HT1080 (cell line): ENCODE measurements at places on chromosomes 1 and 21.

DNA sequence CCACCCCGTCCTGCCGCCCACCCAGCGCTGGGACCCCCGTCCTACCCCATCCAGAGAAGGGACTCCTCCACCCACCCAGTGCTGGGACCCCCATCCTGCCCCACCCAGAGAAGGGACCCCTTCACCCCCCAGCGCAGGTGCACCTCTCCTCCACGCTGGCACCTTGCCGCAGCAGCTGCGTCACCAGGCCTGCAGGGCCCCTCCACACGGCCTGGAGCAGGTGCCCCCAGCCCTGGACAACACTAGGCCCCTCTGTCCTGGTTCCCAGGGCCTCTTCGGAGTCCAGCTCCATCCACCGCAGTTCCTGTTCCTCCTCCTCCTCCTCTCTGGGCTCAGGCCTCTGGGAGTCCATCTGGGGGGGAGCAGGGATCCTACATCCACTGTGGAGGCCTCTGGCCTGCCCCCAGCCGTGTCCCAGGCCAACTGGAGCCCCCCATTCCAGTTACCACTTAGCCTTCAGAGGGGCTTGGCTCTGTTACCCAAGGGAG lies 378 bp downstream of the ANKRD65 start:
- DNase-seq = no peak

DNA sequence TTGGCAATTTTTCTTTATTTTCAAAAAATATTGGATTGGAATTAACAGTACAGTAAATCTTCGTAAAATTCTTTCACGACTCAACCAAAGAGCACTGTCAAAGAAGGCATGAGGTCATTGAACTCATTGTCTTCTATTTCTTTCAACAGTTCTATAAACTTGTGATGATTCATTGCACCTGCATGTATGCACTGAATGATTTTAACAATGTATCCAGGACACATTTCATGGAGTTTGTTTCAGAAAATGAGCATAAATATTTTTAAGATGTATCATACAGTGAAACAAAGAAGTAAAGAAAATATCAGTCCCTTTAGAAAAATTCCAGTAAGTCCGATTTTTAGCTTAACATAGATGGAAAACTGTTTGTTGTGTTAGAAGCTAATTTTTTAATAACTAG lies 33.6 kb upstream of the CD34 start:
- DNase-seq = peak; percentile 62

DNA sequence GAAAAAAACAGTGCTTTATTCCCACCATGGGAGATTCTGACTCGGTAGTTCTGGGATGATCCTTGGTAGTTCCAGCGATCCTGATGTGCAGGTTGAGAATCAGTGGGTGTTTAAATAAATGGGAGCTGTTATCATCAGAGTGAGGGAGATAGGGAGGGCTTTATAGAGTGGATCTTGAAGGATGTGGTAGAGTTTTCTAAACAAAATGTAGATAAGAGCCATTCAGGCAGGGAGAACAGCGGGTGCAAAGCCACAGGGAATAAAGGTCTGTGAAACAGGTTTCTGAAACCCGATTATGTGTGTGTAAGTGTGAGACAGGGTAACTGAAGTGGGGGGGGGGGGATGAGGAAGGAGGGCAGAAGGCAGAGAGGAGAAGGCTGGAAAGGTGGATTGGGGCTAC lies 75.8 kb upstream of the ADAR start:
- no peak for DNase-seq

GRCh38 chr1:66246351-66247269 lies 287.3 kb upstream of the SGIP1 start:
- no peak for DNase-seq

DNA sequence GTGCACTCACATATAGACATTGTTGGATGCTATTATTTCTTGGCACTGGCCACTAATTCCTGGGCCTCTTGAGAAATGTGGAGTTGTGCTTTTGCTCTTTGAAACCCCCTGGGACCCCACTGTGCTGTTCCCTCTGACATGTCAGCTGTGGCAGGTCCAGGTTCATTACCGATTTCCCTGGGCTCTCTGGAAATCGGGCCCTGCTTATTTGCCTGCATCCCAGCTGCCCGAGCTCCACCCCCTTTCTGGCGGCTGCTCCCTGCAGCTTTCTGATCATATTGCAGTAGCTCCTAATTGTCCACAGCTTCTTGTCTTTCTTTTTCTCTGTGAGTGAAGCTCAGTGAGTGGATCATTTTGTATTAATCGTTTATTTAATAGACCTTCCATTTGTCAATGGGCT lies 183.7 kb upstream of the FAM78B start:
- DNase-seq = no peak

- DNase-seq = no peak
Observed at GRCh38 chr1:181603735-181604410, 120.6 kb downstream of the CACNA1E start.

GRCh38 chr1:39540504-39541031 lies 36.0 kb downstream of the PABPC4 start:
- no peak for DNase-seq

- peak; percentile 75 for DNase-seq
Observed at GRCh38 chr1:183590244-183591191, at the start of gene NCF2. Gene NCF2, minus strand, starts transcription at chr1:183590459. Its CDS starts 130 bp downstream, at chr1:183590329.

DNA sequence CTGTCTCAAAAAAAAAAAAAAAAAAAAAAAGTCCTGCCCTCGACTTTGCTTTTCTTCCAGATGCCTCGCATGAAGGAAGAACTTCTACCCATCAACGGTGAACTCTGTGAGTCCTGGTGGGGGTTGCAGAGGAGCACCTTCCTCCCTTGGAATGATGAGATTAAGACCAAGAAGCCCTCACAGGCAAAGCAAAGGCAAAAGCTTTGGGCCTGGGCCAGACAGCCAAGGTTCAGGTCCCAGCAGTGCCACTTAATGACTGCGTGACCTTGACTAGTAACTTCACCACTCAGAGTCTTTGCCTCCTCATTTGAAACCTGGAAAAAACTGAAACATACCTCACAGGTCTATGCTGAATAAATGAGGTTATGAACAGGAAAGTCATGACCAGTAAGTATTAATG lies 55.5 kb downstream of the ZSCAN20 start:
- no peak for DNase-seq

DNA sequence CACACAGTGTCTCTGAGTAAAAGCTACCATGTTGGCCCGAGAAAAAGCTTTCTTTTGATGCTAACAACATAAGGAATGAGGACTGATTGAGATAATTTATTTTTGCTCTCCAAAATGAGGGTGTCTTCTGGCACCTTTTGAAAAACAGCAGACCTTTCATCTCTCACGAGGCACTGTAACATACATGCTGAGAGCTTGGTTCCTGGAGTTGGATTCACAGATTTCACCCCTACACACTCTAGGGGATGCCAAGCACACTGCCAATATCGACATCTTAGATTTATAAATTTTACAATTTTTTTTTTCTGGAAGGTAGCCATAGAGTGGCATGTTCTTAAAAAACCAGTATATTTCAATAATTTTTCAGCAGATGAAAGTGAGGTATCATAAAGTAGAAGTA lies 408.3 kb downstream of the DSCAM start:
- no peak for DNase-seq

DNA sequence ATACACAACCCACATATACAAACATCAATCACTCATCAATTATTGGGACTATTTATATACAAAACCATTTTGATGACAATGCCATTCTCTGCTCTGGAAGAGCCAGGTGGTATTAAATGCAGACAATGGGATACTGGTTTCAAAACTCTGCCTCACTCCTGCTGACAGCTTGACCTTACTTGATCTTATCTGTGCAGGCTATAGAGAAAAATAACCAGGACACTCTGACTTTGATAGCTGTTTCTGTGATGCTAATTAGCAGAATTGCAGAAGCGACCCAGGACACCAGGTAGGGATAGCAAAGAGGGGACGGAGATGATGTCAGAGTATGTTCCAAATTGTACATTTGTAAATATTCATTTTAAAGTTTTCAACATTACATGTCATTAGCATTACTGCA lies 89.5 kb downstream of the OLFM3 start:
- DNase-seq = no peak

DNA sequence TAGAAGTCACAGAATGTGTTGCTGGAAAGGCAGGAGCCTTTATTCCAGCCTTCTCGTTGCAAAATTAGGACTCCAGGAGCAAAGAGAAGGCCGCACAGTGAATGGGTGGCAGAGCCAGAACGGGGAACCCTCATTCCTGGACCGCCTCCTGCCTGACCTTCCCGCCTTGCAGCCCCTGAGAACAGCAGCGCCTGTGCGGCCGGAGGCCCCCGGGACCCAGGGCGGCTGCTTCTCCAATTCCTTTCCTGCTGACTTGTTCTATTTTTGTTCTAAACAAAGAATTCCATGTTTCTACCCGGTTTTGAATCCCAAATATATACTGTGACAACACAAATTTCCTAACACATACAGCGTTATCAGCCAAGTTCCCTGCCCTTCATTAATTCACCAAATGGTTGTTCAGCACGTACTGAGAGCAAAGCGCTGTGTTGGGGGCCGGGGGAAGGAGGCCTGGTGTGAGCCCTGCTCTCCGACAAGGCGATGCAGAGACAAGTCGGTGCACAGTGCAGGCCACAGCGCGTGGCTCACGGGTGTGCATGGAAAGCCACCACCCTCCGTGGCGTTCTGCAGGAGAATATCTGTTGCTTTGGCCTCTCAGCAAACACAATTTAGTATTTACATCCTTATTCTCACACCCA lies 31.9 kb upstream of the COL6A2 start:
- DNase-seq = no peak

GRCh38 chr1:229432116-229432461 lies 1.8 kb downstream of the ACTA1 start:
- DNase-seq = no peak

GRCh38 chr1:64948905-64949833 lies 17.2 kb downstream of the JAK1 start:
- no peak for DNase-seq

DNA sequence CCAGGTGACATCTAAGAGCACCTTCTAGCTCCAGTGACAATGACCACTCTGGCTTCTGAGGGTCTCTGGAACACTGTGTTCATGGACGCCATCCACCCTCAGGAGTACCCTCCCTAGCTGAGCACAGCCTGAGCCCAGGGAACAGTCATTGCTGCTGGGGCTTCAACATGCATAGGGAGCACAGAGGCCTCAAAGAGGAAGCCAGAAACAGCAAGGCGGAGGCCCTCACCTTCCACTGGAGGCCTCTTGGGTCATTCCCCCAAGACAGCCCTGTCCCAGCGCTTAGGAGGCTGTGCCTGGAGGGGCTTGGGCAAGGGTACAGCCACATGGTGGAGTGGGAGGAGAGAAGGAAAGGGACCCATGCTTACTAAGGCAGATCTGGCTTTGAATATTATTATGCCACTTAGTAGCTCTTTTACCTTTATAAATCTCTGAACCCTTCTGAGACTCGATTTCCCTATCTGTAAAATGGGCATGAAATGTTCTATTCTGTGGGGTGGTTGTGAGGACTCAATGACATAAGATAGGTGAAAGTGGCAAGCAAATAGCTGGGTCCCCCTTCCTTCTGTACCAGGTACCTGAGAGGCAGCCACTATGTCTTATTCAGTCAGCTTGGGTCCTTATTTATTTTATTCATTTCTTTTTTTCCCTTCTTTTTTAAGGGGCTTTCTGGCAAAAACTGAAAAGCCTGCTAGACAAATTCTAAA lies 32.8 kb downstream of the PTAFR start:
- DNase-seq = no peak

GRCh38 chr1:93172778-93173177 lies 7.4 kb downstream of the TMED5 start:
- DNase-seq = no peak

GRCh38 chr1:109772658-109773202 lies 9.0 kb upstream of the EPS8L3 start:
- DNase-seq = no peak

GRCh38 chr1:969260-969855 lies 3.1 kb downstream of the PLEKHN1 start:
- DNase-seq = no peak

DNA sequence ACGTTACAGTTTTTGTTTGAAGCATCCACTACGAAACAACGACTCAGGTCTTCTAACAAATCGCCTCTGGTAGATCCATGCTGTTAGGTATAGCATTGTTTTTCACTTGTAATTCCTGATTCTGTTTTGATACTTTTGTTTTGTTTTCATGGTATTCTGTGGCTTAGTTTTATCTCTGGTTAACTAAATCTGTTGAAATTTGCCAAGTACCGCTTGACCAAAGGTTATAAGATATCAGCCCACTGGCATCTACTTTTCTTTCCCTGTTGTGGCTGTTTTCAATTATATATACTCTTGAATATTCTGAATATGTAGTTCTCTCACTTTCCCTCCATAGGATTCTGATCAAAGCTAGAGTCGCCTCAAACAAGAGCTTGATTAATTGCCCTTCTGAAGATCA lies 274.8 kb upstream of the C1orf105 start:
- DNase-seq = no peak

GRCh38 chr1:55231745-55232144 lies 16.6 kb upstream of the USP24 start:
- no peak for DNase-seq

DNA sequence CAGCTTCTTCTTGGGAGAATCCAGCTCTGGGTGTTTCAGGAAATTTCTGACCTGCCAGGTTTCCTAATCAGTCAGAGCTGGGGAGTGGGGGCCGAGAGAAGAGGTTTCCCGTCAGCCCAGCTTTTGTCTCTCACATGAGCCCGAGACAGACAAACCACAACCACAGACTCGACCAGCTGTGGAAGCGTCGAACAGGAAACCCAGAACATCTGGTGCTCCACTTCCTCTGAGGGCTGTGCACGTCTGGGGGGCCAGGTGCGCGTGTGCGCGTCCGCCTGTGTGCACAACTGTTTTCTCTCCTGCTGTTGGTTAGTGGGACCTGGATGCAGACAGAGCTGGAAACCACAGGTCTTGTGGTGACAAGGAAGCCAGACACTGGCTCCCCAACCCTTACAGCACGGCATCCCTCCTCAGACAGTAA lies 113.0 kb upstream of the SLC25A33 start:
- no peak for DNase-seq
